ENCODE measurements at places on chromosomes 1 and 21.

DNA sequence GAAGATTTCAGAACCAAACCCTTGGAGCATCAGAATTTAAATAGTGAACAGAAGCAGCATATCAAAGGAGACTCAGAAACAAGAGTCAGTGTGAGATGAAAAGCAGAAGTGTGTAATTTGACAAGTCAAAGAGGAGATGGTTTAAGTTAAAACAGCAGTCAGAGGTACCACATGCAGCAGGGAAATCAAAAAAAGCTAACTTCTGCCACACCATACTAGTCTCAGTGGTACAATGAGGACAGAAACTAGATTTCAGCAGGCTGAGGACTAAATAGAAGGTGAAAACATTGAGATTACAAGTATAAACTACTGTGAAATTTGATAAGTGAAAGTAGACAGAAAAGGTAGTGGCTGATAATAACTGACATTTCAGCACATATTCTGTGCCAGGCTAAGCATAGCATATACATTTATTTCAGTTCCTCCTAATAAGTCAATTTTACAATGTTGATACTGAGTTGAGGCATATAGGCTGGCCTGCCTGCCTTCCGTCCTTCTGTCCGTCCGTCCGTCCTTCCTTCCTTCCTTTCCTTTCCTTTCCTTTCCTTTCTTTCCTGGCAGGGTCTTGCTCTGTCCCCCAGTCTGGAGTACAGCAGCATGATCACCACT, 12.6 kb downstream of the SUCO start:
- no peak for DNase-seq

GRCh38 chr1:54428837-54429518, 22.8 kb upstream of the SSBP3 start:
- no peak for DNase-seq

DNA sequence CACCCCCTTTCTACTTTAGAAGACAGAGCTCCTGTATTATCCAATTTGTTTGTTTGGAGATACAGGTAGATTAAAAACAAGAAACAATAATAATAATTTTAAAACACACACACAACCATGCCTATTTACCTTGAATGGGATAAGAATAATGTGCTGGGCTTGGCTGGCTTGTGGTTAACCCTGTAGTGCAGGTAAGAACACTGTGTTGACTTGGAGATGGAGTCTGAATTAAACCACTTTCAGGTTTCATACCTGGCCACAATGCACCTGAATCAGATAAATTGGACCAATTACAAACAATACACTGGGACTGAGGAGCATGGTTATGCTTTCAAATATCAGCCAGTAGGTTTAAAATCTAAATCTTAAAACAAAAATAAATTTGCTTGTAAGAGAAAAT, 60.8 kb downstream of the EYA3 start:
- DNase-seq: no peak

- DNase-seq: no peak
These were observed 3.2 kb downstream of the BTF3L4 start for GRCh38 chr1:52059321-52059720.

DNA sequence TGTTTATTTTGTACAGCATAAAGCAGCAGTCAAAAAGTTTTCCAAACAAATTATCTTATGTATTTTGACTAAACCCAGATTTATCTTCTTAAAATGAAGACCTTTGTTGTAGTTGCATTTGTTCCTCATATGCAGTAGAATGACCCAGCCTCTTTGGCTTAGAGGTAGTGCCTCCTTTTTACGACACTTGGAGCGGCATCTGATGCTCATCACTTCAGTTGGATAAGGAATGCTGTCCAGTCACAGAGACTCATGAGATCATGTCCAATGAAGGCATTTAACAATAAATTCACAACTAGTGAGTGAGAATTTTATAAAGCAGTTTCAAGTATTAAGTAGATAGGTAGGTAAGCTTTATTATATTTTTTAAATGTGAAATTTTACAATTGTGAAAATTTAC, 35.2 kb downstream of the PTPRC start:
- no peak for DNase-seq

DNA sequence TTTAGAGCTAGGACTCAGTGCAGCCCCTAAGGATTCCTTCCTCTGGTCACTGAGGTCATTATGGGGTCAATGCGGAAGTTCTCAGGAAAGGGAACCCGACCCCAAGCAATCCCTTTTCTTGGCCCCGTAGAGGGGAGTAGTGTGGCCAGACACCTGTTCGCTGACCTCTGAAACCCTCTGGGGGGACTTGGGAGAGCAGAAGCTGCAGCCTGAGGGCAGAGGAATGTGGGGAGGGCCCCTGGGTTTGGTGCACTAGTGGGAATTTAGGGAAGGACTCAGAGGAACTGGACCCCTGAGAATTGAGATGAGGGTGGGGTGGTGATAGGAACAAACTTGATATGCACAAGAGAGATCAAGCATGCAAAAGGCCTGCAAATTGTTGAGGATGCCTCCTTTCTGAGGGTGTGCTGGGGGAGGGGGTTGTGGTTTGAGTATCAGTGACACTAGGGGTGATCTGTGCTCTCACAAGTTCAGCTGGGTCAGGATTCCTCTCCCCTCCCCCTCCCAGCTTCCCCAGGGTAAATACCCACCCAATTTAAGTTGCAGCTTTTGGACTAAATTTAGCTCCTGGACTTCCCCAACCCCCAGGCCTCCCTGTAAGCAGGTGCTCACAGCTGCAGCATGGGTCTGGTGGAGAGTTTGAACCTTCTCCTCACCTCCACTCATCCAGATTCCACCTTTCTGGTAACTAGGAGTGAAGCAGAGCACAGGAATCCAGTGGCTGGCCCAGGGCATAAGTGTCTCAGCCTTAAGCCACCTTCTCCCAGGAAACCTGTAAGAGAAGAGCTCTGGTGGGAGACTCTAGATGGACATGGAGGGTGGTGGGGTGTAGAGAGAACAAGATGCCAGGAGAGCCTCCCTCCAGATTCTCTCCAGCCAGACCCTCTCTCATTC, 13.5 kb downstream of the ADAMTSL4 start:
- no peak for DNase-seq

DNA sequence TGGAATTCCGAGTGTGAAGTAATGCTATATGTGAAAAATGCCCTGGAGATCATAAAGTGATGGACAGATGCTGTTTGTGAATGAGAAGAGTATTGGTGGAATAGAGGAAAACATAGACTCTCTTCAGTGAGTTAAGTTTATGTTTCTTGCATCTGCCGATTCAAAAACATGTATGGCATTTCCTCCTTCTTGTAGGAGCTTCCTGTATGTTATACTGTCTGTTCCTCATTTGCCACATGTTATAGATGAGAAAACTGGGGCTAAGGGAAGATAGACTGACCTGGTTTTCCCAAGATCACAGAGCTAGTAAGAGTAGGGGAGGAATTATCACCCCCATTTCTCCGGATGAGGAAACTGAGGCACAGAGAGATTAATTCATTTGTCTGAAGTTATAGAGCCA, 41.1 kb upstream of the IL20 start:
- no peak for DNase-seq

DNA sequence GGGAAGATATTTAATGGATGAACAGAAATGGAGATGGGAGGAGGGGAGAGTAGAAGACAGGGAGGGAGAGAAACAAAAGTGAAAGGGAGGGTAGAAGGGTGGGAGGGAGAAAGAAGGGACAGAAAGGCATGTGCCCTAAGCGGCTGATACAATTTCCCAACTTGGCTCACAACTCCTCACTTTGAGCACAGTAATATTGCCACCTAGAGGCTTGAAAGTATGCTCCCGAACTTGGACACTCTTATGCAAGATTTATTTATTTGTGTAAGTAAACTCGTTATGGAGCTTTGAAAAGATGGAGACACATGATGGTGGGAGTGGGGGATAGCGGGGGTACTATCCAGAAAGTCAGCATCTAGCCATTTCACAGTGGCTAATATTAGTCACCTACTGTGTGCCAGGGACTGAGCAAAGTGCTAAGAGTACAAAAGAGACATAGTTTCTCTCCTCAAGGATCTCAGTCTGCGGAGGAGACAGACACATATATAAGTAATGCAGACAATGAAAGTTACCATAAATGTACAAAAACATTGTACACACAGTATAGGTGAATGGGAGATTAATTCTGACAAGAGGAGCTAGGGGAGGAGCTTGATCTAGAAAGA, 189.7 kb downstream of the SEC16B start:
- no peak for DNase-seq

DNA sequence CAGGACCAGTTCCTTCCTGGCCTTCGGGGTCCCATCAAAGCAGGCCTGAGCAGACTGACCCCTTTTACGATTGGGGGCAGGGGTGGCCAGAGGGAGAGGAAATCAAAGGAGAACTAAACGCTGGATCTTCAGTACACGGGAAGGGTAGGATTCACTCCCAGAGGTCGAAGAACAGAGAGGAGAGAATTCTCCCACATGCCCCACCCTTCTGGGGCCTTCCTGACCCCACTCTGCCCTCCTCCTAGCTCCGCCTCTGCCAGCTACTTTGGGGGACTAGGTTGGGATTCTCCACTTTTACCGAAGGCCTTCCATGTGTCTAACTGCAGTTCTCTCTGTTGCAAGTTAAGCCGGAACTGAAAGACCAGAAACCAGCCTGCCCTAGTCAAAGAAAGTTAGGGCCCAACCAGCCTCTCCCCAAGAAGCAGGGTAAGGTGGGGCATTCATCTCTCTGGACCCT, 654 bp upstream of the ARHGEF2 start:
- no peak for DNase-seq

DNA sequence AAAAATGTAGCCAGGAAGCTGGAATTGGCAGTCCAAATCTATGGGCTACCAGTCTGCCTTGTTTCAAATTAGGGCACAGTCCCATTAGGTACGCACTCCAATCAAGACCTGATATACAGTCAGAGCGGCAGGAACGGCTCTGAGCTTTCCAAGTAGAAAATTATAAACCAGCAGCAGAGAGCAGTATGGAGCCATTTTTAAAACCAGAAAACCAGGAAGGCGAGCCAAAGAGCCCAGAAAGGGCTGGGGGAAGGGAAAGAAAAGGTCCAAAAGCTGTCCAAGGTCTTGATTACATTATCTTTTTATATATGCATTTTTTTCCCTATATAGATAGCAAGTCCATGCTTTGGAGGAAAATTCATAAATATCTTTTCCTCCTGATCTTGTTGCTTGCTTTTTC, 719.0 kb downstream of the RWDD3 start:
- DNase-seq: peak; percentile 3

GRCh38 chr21:44402323-44403105, 49.1 kb downstream of the TRPM2 start:
- DNase-seq: no peak

DNA sequence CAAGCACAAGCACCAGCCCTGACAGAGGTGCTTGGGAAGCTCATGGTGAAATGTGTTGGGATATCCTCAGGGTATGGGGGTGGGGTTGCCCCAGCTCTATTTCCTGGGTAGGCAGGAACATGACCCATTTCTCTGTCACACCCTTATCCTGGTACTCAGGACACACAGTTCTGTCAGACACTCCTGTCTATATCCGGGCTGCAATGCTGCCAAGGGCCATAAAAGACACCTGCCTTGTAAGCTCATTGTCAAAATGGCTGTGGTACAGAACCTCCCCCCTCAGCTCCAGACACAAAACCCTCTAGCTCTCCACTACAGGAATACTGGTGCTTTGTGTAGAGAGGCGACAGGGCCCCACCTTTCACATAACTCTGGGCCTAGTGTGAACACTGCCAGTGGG, 636.7 kb downstream of the PLA2G4A start:
- no peak for DNase-seq

DNA sequence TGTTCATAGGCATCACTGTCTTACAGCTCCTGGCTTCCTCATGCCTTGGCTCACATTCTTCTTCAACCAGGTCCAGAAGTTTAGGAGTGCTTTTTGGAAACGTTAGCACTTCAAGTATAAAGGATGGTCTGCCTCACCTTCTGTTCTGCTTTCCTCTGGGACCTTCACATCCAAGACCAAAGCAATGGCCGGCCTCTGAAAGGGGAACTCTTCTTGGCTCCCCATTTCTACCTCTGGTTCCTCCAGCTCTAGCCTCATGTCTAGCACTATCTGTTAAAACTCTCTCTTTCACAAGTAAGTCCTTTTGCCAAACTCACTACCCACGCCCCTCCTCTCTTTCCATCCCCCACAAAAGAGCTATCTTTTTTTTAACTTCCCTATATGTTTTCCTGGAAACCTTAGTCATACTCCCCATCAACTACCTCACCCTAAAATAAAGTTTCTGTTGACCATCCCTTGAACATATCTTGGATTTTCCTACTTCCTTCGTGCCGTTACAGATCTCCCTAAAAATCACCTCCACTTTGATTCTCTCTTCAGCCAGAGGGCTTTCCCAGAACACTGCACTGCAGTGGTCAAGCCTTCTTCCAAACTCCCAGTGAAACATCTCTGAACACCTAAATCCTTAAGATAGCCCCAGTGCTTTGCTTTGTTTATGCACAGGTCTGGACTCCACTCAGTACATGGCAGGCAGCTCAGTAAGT, 7.9 kb downstream of the SORT1 start:
- DNase-seq: no peak

- no peak for DNase-seq
These were observed 136.1 kb downstream of the GLUL start for GRCh38 chr1:182255494-182255893.

GRCh38 chr1:37839676-37840075, 19.7 kb downstream of the MTF1 start:
- no peak for DNase-seq

GRCh38 chr1:104765085-104765484, 1015.4 kb downstream of the AMY1C start:
- DNase-seq: peak; percentile 1

DNA sequence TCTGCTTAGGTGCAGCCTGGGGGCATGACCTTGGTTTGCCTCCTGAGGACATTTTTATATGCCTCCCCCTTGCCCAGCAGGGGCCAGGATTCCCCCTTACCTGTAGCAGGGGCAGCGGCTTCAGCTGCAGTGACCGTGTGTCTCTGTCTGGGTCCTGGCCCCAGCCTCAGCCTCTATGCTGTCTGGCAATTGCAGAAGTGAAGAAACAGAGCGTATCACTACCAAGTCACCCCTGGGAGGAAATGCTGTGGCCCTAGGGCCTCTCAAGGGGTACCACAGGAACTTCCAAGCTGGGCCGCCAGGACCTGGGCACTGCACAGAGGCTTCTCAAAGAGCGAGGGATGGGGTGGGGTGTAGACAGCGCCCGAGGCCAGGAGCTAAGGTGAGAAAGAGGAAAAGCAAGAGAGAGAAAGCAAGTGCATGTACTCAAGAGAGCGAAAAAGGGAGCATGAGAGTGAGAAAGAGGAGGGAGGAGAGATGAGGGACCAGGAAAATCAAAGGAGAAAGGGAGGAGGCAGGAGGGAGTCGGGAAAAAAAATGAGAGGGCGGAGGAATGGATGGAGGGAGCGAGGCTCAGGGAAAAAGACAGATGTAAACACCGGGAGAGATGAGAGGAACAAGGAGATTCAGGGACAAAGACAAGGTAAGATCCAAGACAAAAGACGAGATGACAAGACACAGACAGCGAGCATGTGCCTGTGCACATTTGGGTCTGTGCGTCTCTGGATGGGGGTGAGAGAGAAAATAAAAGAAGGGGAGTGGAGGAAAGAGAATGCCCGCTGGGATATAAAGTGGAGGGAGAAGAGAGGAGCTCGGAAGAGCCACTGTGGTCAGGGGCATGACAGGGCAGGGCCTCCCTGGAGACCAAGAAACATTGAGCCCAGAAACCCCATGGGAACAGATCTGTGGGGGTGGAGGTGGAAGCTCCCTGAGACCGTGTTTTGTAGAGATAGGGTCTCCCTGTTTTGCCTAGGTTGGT, at the start of gene PTAFR:
TSS of gene PTAFR (minus strand) at position 199 of the 979 bp plus-strand sequence. CDS start 25,669 bp downstream, outside the sequence.
- DNase-seq: no peak

GRCh38 chr21:31609081-31609480, 50.4 kb upstream of the SOD1 start:
- no peak for DNase-seq

GRCh38 chr1:206471415-206471801, 1.1 kb downstream of the IKBKE start:
- DNase-seq: no peak

GRCh38 chr1:186904361-186904760, 75.6 kb downstream of the PLA2G4A start:
- DNase-seq: no peak

Measured in right kidney (tissue), 9 donors.